NCI-H2081 (cell line): ENCODE measurements at places on chromosomes 12 and 14.

DNA sequence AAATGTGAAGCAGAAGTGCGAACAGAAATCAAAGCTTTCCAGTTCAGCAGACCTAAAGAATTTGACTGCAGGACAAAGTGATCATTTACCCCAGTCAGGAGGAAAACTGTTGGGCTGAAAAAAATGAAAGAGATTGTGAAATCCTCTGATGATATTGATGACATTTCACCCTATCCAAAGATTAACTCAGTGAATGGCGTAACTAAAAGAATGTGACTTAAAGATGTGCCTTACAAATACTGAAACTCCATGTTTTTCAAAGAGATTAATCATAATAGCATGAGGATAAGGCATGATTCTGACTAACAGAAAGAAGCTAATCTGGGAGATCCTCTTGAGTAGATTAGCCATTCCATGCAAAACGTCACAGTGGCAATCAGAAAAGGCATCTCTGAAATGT, 225.6 kb downstream of the DUSP6 start:
- no peak for DNase-seq

DNA sequence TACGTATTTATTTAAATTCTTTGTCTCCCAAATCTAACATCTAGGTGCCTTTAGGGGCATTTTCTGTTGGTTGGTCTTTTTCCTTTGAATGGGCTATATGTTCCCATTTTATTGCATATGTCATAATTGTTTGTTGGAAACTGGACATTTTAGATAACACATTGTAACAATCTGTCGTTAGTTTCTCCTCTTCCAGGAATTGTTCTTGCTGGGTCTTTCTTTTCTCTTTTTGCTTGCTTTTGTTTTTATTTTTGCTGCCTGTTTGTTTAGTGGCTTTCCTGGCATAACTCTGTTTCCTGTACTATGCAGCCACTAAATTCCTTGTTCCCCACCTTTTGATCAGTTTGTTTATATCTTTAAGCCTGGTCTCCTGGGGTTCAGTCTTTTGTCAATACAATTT, 244.3 kb upstream of the RTL1 start:
- no peak for DNase-seq

- peak; percentile 29 for DNase-seq
Observed at GRCh38 chr14:29637411-29637810, 290.2 kb downstream of the PRKD1 start.

DNA sequence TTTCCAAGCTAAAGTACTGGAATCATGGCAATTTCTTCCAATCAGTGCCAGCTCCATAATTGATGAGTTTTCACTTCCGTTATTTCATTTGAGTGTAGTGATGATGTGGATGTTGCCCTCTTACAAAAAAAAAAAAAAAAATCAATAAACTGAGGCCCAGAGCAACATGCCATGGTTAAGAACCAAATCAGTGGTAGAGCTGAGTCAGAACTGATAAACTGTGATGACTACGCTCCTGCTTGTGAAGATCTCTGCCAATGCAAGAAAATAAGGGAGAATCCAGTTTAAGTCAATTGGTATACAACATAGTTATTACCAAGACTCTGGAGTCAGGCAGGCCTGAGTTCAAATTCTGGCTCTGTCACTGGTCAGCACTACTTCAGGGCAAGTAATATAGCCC, 102.7 kb downstream of the GPR135 start:
- DNase-seq: no peak

DNA sequence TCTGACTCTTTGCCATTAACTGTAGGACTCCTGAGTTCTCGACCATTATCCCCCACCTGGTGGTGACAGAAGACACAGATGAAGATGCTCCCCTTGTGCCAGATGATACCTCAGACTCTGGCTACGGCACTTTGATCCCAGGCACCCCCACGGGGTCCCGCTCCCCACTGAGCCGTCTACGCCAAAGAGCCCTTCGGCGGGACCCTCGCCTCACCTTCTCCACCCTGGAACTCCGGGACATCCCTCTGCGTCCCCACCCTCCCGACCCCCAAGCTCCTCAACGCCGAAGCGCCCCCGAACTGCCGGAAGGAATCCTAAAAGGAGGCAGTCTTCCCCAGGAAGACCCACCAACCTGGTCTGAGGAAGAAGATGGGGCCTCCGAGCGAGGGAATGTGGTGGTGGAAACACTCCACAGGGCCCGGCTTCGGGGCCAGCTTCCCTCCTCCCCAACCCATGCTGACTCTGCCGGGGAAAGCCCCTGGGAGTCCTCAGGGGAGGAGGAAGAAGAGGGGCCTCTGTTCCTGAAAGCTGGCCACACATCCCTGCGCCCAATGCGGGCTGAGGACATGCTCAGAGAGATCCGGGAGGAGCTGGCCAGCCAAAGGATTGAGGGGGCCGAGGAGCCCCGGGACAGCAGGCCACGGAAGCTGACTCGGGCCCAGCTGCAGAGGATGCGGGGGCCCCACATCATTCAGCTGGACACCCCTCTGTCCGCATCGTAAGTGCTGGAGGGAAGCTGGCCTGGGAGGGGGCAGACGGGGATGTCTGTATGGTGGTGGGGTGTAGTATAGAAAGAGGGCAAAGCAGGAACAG, 14.4 kb downstream of the TNFRSF1A start:
- no peak for DNase-seq

- DNase-seq: peak; percentile 71
Observed at GRCh38 chr12:75852143-75852542, 179.4 kb downstream of the PHLDA1 start.

GRCh38 chr12:43063650-43064049, 474.1 kb upstream of the PRICKLE1 start:
- DNase-seq: no peak

- DNase-seq: no peak
Observed at GRCh38 chr12:130026608-130027176, 122.9 kb upstream of the TMEM132D start.

DNA sequence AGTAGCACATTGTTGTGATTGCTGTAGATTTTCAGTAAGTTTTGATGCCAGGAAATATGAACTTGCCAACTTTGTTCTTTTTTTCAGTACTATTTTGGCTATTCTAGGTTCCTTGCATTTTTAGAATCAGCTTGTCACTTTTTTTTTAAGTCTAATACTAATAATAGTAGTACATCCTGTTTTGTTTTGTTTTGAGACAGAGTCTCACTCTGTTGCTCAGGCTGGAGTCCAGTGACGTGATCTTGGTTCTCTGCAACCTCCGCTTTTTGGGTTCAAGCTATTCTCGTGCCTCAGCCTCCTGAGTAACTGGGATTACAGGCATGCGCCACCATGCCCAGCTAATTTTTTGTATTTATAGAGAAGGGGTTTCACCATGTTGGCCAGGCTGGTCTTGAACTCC, 16.5 kb downstream of the PWP1 start:
- DNase-seq: no peak

DNA sequence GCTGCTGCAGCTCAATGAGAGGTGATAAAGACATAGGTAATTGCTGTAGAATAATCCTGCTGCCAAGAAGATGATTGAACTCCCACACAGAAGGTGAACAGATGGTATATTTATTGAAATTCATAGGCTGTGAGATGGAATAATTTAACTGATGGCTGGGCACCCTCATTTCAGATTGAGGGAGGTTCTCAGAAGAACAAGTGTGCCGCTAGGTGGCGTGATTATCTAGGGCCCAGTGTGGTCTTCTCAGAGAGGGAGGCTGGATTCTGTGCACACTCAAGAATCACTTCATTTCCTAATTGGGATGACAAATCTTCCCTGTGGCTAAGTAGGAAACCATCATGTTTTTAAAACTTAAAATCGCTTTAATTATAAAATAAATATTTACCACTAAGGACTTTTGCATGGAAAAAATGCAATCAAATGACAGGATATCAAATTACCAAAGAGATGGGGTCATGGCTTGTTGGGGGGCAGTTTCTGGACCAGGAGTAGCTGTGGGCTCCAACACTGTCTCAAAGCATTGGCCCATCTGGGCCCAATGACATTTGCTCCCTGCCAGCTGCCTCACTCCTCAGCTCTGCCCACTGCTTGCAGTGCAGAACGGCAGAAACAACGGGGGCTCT, 132.3 kb downstream of the SNAPC1 start:
- DNase-seq: peak; percentile 67

DNA sequence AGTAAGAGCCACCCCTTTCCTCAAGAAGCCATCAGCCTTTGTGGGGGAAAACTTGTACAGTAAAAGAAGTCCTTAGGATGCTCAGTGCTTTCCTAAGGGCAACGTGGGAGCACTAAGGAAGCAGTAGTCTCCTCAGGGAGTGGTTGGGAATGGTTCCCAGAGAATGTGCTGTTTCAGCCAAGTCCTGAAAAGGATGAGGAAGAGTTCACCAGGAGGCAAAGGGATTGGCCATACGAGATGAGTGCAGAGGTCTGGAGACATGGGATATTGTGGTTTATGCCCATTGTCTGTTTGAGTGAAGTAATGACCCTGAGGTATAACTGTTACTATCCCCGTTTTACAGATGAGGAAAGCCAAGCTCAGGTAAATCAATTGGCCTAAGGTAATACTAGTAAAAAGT, 86.0 kb upstream of the ATF1 start:
- no peak for DNase-seq

DNA sequence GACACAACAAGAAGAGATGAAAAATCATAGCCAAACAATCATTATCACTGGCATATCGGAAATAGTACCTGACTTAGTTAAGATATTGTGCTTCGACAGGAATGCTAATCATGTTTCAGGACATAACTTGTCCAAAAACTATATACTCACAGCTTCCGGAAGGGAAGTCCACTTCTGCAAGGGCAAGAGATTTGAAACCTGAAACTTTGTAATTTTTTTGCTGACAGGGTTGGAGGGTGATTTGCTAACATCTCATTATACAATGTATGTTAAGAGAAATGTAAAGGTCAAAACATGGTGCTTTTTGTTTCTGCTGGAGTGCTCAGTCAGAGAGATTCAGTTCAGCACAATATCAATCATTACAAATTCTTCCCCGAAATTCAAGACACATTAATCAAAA, 200.3 kb downstream of the CNTN1 start:
- no peak for DNase-seq

GRCh38 chr14:64502887-64503433, 678 bp downstream of the ZBTB25 start:
- peak; percentile 35 for DNase-seq

- peak; percentile 51 for DNase-seq
Observed at GRCh38 chr14:20530771-20531571, 25.6 kb downstream of the RNASE10 start.

- DNase-seq: no peak
Observed at GRCh38 chr12:5758347-5758746, 186.7 kb downstream of the ANO2 start.

DNA sequence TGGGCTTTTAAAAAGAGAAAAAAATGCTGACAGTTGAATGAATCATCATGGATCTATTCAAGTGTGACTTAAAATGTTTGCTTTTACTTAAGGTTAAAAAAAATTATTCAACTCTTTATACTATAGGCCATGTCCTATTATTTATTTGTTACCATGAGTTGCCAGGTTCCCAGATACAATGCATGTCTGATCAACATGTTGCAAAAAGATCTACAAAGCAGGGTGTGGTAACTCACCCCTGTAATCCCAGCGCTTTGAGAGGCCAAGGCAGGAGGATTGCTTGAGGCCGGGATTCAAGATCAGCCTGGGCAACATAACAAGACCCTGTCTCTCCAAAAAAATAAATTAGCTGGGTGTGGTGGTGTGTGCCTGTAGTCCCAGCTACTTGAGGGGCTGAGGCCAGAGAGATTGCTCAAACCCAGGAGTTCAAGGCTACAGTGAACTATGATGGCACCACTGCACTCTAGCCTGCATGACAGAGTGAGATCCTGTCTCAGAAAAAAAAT, 460.8 kb downstream of the BCAT1 start:
- DNase-seq: no peak

DNA sequence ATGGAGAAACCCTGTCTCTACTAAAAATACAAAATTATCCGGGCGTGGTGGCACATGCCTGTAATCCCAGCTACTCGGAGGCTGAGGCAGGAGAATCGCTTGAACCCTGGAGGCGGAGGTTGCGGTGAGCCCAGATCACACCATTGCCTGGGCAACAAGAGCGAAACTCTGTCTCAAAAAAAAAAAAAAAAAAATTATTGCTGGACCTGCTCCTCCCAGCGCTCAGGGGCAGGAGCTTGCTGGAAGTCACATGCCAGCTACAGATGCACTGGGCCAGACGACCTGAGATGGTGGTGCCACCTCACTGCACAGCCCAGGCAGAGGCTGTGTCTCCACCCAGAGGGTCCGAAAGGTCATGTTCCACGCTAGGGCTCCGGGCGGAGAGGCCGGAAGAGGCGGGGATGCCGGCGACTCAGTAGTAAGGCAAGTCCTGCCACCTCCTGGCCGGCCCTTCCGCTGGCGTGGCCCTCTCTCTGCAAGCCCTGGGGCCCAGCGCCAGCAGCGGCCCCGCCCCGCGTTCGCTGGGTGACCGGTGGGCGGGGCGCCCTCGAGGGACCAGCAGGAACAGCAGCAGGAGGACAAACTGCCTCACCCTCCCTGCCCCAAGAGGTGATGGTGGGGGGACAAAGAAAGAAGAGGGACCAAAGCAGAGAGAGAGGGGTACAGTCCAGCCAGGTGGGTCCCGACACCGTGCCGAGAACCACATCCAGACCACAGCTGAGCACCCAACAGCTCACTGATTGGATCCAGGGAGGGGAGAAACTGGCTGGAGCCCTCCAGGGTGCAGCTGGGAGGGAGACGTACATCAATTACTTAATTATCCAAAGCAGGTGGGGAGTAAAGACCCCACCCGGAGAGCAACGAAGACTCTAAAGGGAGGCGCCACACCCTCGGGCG, 3.6 kb upstream of the RHOF start:
- DNase-seq: peak; percentile 89

DNA sequence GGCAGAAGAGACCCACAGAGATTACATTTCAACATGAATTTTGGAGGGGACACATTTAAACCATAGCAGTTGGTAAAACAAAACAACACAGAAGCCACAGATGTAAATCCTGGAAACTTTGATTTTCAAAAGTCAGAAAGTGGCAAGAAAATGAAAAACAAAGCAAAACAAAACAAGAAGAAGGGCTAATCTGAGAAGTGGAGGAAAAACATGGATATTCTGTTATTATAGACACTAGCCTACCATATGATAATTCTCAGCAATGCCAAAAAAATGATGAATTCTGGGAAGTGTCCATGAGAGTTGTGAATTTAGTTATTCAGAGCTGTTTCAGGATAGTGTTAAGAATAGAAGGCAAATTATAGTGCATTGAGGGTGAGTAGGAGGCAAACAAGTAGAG, 192.3 kb downstream of the TRHDE start:
- no peak for DNase-seq

GRCh38 chr14:101123618-101124510, 220.3 kb upstream of the RTL1 start:
- no peak for DNase-seq

GRCh38 chr14:64659366-64659765, 44.9 kb upstream of the PLEKHG3 start:
- DNase-seq: no peak

DNA sequence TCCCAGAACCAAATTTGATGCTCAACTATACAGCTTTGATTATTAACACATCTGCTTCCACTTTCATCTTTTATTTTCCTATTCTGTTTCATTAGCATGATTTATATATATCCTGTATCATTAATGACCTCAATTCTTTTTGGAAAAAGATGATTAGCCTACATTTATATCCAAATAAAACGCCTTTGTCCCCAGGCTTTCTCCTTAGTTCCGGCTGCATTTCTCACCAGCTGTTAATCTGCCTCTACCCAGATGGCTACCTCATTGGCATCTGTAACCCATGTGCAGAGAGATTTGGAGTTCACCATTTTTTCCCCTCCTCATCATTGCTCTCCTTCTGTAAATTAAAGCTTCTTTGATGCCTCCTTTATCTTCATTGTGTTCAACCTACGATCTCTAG, 336.8 kb upstream of the RGS6 start:
- DNase-seq: no peak
